Inflammatory macrophage treated with lipopolysaccharide for 4 hours (primary cell): ENCODE measurements at places on chromosomes 2 and 18.

DNA sequence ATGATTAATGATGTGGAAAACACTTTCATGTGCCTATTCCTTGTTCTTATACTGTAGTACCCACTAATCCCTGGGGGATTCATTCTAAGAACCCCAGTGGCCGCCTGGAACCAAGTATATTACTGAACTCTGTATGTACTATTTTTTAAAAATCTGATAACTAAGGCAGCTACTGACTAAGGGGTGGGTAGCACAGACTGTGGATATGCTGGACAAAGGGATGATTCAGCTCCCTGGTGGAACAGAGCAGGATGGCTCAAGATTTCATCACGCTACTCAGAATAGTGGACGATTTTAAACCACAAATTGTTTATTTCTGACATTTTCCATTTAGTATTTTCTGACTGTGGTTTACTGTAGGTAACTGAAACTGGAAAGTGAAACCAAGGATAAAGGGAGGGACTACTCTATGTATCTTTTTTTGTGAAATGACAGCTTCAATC, 41.8 kb upstream of the CDC42EP3 start:
- peak; percentile 87 for DNase-seq

DNA sequence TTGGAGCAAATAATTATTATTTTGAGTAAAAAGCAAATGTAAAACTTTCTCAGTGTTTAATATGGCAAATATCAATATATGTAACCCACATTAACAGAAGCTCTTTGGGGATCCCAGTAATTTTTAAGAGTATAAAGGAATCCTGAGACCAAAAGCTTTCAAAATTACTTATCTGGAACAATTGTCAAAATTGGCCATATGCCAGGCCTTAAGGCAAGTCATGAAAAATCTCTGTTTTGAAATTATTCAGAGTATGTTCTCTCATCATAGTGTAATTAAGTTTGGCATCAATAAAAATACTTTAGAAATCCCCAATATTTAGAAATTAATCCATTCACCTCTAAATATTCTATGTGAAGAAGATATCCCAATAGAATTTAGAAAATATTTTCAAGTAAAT, 225.3 kb upstream of the ARL4C start:
- DNase-seq = no peak

DNA sequence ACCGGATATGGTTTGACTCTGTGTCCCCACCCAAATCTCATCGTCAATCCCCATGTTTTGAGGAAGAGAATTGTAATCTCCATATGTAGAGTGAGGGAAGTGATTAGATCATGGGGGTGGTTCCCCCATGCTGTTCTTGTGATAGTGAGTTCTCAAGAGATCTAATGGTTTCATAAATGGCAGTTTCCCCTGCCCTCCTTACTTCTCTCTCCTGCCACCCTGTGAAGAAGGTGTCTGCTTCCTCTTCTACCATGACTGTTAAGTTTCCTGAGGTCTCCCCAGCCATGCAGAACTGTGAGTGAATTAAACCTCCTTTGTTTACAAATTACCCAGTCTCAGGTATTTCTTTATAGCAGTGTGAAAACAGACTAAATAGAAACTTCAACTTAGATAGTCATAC, 69.5 kb downstream of the SESTD1 start:
- DNase-seq = peak; percentile 36

GRCh38 chr2:43269706-43270105, 43.3 kb upstream of the ZFP36L2 start:
- no peak for DNase-seq

- no peak for DNase-seq
Observed at GRCh38 chr2:8582651-8583399, 99.0 kb upstream of the ID2 start.

DNA sequence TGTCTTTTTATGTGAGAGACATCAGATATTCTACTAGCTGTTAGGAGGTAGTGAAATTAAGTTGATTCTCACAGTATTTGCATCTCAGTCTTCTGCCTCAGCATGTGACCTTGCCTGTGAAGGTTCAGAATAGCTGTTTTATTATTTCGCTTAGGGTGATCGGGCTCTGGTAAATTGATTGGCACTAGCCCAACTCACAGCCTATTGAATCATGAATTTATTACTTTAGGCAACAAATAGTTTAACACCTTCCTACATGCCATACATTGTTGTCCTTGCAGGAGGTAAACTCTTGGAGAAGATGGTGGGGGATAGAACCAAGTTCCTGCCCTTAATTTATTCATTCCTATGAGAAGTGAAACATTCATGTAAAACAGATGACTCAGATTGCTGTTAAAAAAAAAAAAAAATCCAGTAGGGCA, 101.9 kb downstream of the GPD2 start:
- DNase-seq = peak; percentile 35

DNA sequence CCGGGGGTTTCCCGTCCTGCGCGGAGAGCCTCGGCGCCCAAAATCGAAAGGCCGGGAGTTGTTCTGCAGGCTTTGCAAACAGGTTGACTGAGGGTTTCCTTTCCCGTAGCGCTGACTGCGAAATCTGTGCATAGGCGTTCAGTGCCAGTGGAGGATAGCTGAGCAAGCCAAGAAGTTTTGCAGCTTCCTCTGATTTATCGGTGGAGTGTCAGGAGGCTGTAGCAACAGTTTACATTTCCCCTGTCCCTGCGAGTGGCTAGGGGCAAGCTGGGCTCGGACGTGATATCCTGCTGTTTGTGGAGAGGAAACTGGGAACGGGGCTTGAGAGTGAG, 694 bp downstream of the THSD7B start:
- DNase-seq = no peak

GRCh38 chr2:17850151-17850550, 28.3 kb upstream of the KCNS3 start:
- no peak for DNase-seq

DNA sequence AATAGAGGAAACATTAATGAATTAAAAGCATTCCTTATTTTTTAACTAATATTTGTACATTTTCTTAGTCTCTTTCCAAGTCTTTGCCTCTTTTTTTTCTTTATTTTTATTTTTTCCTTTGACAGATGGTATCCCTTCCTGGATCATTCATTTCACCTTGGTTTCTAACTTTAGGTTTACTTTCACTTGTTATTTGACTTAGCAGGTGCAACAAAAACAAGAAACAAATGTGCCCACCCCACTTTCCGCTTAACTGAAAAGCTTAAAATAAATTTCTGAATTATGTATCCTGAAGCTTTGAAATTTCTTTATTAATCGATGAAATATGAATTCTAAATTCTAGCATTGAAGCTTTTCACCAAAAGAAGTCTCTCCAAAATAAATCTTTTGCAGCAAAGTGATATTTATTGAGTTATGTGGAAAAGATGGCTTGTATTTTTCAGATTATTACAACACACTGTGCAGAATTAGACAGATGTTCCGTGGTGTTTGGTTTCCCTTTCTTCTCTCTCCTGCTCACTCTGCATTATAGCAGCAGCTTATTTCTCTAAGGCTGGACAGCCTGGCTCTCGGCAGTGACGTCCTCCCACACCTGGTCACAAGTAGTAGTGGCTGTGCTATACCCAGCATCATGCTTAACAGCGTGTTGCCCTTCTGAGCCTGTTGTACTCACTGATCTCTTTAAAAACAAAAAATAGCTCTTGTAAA, 99.1 kb upstream of the ZNF397 start:
- DNase-seq = no peak

DNA sequence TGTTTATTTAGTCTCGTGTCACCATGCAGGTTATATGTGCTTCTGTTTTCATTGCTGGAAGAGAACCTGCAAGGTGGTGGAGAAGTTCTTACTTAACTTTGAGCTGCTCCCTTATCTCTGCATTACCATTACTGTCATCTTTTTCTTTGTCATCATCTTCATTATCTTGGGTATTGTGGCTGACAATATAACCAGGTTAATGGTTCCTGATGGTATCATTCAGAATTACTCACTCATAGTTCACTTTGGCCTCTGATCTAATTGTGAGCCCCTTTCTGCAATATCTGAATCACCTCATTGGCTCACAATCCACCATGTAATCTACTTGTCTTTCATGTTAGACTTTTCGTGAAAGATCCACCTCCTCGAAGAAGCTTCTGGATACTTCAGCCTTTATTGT, 5.0 kb downstream of the CD28 start:
- no peak for DNase-seq

DNA sequence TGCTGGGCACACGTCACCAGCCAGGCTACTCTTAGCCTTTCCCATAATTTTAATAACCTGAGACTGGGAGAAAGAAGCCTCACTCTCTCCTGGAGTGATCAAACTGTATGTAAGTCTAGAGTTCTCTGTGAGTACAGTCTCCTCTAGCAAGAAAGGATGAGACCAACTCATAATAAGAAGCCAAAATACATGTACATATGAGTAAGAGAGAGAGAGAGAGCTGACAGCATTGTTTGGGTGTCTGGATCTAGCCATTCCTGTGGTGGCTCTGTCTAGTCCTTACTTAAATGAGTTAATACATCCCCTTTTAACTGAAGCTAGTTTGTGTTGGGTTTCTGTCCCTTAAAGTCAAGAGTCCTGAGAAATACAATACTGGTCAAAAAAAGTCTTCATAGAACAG, 26.0 kb upstream of the ANXA4 start:
- no peak for DNase-seq

DNA sequence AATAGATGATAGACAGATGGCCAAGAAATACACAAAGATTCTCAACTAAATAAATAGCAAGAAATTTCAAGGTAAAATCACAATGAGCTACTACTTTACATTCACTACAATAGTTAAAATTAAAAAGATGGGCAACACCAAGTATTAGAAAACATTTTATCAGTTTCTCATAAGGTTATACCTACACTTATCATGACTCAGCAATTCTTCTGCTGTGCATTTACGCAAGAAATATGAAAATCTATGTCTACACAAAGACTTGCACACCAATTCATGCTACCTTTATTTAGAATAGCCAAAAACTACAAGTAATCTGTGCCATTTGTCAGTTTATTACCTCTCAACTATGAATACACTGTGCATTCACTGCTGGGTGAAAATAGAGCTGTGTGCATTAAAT, 937.4 kb upstream of the NRXN1 start:
- DNase-seq = no peak
